ENCODE measurements at places on chromosomes 1 and 21.
A peak's percentile ranks its signal among the peaks of the same experiment; 100 is the strongest.

GRCh38 chr1:208221291-208221622 lies 22.9 kb downstream of the PLXNA2 start:
- DNase-seq = no peak

- DNase-seq = peak; percentile 28
Observed at GRCh38 chr1:41416552-41417334, 55.5 kb downstream of the FOXO6 start.

DNA sequence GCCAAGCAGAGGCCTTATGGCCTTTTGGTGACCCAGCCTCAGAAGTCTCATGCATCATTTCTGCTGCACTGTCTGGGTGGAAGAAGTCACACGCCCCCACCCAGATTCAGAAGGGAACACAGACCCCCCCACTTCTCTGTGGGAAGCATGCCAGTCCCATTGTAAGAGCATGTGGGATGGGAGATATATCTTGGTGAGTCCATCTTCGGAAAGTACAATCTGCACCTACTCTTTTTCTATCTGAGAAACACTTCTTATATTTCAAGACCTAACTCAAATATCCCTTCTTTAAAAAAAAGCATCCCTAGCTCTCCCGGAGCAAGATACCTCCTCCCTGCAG lies 159.6 kb upstream of the FGGY start:
- DNase-seq = no peak

DNA sequence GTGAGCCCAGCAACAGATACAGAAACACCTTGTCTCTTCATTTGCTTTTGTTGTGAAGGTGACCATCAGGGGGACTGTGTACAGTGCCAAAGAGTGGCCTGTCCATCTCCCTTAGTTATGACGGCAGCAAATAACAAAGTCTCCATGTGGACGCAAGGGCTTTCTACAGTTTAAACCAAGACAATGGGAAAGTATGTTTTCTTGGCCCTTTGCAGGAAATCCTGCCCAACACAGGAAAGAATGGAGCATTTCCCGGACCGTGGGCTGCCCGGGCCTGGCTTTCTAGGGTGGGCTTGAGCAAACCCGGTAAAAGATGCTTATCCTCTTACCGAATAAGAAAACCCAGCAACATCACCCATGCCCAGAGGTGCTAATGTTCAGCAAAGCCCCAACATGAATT lies 87.3 kb downstream of the ZBTB18 start:
- no peak for DNase-seq

- no peak for DNase-seq
Observed at GRCh38 chr1:230746617-230747016, 571 bp upstream of the CAPN9 start.

- DNase-seq = no peak
Observed at GRCh38 chr1:109928591-109929111, 18.0 kb downstream of the CSF1 start.

DNA sequence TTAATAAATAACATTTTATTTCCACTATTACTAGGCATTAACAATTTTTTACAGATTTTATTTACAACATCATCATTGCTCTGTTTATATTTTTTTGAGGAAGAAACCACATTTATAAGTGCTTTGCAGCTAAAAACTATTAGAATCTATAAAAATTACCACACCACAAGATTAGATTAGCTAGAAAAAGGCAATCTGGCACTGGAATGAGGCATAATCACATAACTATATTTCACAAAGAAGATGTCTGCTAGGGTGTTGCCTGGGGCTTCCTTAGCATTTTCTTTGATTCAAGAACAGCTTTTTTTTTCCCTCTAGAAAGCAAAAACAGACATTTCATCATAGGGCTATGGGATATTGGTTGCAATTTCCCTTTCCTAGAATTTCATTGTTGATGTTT lies 2169.2 kb downstream of the MRPL39 start:
- no peak for DNase-seq

GRCh38 chr1:181190364-181191035 lies 102.0 kb downstream of the IER5 start:
- DNase-seq = no peak

DNA sequence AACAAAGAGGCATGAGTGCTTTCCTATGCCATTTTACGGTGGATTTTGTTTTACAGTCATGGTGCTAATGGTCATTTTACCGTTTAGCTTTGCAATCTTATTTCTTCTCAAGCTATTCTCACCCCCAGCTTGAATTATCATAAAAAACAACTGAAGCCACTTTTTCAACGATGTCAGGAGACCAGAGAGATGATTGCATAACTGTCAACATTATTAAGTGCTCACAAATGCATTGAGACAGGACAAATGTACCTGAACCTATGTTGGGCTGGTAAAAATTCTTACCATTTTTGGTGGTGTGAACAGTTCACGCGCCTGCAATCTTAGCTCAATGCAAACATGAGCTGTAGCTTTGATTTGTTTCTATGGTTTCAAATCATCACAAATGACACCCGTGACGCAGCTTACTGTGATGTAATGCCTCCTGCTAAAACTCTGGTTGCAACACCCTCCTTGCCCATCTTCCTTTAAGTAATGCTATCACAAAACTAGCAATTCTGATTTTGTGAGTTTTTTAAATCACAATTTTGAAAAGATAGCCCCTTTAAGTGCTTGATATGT lies 104.4 kb downstream of the UCHL5 start:
- DNase-seq = no peak

- DNase-seq = no peak
Observed at GRCh38 chr1:166814611-166815010, 24.7 kb upstream of the POGK start.

- DNase-seq = no peak
Observed at GRCh38 chr1:2650967-2651645, 18.3 kb upstream of the MMEL1 start.

DNA sequence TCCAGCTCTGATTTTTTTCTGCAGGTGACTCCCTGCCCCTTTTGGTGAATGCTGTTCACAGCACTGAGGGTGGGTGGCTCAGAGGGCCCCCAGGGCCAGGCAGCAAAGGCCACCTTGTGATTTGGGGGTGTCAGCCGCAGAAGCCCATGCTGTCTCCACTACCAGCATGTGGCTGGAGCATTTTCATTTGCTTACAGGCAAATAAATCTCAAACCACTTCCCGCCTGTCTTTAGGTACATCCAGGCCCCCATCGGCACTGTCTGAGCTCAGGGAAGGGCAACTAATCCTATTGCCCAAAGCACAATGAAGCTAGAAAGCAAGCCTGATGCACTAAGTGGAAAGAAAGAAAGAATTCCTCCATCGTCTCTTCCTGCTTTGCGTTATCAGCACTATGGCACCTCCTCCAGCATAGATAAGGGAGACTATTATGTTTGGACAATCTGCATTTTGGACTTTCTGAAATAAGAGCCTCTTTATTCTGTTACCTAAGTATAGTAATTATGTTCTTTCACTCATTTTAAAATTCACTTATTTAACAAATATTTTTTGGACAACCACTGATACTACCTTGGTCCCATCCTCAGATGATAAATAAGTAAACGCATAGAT lies 100.5 kb upstream of the TLR5 start:
- no peak for DNase-seq

DNA sequence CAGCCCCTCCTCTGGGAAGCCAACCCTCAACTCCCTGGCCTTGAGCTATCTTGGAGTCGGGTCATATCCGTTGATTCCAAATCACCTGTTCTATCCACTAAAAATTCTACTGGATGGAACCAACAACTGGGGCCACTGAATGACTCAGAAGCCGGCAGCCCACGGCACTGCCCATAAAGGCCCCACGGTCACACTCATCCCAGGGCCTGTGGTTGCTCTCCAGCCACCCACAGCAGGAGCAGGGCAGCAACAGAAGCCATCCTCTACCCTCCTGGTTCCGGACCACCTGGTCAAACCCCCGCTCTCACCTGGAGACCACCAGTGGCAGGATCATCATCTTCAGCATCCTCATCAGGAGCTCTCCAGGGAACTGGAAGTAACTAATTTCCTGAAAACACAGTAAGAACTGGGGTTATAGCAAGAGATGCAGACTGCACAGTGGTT lies 8.4 kb downstream of the SLC1A7 start:
- no peak for DNase-seq

DNA sequence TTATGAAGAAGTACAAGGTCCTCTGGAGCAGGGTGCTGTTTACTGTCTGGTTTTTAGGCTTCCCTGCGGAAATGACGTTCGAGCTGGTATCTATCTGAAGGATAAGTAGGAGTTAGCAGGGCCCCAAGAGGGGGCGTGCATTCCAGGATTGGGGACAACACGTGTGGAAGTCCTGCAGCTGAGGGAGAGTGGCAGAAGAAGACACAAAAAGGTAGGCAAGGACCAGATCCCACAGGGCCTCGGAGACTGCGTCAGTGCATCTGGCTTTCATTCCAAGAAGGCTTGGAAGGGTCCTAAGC lies 5.9 kb downstream of the RIMS3 start:
- no peak for DNase-seq

DNA sequence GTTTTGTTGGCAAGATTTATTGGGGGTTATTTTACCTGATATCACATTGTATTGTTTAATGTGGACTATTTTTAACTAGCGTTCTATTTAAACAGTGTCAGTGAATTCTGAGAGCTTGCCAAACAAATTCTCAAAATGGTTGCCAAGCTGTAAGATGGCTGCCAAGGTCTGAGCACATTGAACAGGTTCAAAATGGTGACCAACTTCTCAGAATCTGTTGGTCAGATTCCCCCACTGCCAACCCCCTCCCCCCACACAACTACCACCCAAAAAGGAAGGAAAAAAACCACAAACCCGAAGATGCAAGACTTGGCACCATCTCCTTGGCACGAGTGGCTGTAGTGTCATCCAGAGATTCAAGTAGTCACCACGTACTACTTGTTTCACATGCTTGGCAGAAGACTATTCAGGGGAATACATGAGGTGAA lies 159.1 kb downstream of the NFIA start:
- peak; percentile 34 for DNase-seq

DNA sequence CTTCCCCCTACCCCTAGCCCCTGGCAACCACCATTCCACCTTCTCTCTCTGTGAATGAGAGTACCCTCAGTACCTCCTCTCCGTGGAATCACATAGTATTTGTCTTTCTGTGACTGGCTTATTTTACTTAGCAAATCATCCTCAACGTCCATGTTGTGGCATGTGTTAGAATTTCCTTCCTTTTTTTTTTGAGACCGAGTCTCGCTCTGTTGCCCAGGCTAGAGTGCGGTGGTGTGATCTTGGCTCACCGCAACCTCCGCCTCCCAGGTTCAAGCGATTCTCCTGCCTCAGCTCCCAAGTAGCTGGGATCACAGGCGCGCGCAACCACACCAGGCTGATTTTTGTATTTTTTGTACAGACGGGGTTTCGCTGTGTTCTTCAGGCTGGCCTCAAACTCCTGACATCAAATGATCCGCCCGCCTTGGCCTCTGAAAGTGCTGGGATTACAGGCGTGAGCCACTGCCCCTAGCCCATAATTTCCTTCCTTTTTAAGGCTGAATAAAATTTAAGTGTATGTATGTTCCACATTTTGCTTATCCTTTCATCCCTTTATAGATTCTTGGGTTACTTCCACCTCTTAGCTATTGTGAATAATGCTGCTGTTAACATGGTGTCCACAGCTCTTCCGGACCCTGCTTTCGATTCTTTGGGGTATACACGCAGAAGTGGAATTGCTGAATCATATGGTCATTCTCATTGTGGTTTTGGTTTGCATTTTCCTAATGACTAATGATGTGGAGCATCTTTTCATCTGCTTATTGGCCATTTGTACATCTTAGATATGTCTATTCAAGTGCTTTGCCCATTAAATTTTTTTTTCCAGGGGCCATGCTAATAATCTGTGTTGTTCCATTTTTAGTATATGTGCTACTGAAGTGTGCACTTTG lies 32.3 kb downstream of the ERRFI1 start:
- no peak for DNase-seq

- DNase-seq = no peak
Observed at GRCh38 chr1:9413071-9413876, 120.6 kb downstream of the SPSB1 start.

- no peak for DNase-seq
Observed at GRCh38 chr1:154867841-154868605, 2.1 kb downstream of the KCNN3 start.

GRCh38 chr1:77048615-77049005 lies 170.6 kb downstream of the PIGK start:
- DNase-seq = no peak

GRCh38 chr1:241817331-241817792 lies 30.6 kb upstream of the EXO1 start:
- DNase-seq = no peak

DNA sequence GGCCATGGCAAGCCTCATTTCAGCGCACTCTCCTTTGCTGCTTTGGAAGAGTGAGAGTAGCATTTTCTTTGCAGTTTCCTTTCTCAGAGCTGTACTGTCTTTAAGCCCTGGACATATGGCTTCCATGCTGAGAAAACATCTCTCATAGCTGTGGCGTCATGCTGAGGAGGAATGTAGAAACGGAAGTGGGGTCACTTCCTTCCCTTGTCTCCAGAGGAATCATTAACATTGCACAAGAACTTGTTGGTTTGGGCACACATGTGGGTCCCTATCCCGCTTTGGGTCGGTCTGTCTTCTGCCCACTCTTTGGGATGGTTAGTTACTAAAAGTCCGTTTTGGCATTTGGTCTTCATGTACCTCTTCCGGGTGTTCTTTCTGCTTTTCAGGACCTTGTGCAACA lies 5.6 kb downstream of the MFN2 start:
- DNase-seq = no peak

DNA sequence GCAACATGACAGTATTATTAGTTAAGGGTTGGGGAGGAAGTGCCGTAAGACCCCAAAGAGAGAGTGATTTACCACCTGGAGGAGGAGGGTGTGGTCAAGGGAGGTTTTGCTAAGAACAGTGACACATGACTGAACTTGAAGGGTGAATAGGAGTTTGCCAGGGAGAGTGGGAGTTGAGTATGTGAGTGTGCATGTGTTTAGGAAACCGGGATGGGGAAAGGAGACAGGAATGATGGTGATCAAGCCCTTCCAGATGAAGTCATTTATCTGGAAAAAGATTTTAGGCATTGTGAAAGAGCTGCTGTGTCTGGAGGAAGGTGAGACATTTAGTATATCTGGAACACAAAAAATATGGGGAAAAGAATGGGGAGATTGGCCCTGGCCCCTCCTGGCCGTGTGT lies 28.1 kb upstream of the IL10 start:
- DNase-seq = no peak

DNA sequence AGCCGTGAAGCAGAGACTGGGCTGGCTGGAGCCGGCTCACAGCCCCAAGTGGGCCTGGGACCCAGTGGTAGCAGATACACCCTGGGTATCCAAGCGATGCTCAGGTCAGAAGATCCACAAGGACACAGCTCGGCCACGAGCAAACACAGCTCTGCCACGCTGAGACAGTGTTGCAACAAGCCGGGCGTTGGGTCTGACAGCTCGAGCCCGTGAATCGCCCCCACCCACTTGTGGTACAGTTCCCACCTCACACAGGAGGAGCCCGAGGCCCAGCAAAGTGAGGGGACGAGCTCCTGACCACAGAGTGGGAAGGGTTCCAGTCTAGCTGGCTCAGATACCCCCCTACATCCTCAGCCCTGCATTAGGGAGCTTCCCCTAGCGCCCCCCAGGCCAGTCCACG lies 8.9 kb upstream of the PRKCZ start:
- no peak for DNase-seq

DNA sequence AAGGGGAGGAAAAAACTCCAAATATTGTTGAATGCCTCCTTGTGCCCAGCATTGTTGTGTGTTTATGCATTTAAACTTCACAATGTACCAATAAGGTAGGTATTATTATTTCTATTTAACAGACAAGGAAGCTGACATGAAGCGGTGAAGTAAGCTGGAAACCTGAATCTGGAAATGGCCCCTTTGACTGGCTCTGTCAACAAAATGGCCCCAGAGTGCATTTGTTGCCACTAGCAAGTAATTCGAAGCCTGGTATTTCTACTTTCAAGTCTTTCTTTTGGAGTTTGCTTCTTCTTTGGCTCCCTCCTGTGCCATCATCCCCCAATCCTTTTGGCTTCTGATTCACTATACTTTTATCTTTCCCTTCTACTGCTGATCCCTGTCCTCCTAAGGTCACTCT lies 23.1 kb downstream of the CRYZL1 start:
- no peak for DNase-seq
